ENCODE measurements at places on chromosomes 4 and X. TPM values are rescaled to one million over a fixed set of nuclear protein-coding genes. Genes with fewer than 3 reads are reported as not detected.

DNA sequence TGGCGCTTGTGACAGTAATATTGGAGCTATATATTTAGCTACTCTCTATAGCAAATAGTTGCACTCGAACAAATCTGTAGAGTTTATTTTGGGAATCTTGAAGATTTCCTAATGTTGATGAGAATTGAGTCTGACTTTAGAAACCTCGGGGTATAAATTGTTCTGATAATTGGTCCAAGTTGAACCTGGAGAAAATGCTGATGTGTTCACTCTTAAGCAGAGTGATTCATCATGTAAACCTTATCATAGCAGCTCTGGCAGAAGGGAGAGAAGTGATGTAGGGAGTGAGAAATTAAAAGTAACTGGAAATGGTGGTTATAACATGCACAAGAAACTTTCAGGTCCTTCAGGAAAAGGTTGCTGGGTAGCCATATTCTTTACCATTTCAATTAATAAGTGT is 16.4 kb upstream of the SLC4A4 start:
- no peaks in the 10 kb centered on the region for H3K27me3 ChIP-seq
- no peaks in the 10 kb centered on the region for H3K4me1 ChIP-seq
- H3K36me3 ChIP-seq, result no peaks in the 10 kb centered on the region
- H3K27ac ChIP-seq, result no peak overlapping the region
- no peak for DNase-seq

DNA sequence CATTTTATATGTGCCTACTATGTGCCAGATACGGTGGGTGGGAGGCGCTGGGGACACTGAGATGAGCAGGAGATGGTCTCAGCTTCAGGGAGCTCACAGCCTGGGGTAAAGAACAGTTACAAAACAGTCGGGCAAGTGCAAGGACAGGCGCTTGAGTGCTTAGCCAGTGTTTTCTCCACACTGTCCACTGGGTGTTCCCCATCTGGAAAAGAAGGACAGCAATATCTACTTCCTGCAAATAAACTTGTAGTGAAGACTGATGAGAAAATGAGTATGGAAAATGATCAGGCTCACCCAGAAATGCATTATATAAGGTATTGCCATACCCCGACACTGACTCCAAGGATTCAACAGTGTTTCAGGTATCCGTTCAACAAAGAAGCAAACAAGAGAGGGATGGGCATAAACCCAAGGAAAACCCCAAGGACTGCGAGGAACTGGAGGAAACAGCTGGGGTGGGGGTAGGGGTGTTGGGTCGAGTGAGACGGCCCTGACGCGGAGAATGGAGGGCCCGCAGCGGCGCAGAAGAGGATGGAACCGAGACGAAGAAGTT is 835 bp downstream of the TMEM185A start:
- DNase-seq, result no peak
- H3K36me3 ChIP-seq, result no peaks in the 10 kb centered on the region
- H3K4me3 ChIP-seq, result peak overlapping the region; percentile 76
- peaks cover 6% of the 10 kb centered on the region for H3K4me1 ChIP-seq
- peak overlapping the region; percentile 79 for H3K27ac ChIP-seq

RAI2 gene
- 0.70 TPM for total RNA-seq

- no peaks in the 10 kb centered on the region for H3K27me3 ChIP-seq
- H3K27ac ChIP-seq, result no peak overlapping the region
- no peaks in the 10 kb centered on the region for H3K4me1 ChIP-seq
- H3K36me3 ChIP-seq, result no peaks in the 10 kb centered on the region
- DNase-seq, result no peak
Observed at GRCh38 chr4:159685340-159686092, 582.6 kb downstream of the RAPGEF2 start.

DNA sequence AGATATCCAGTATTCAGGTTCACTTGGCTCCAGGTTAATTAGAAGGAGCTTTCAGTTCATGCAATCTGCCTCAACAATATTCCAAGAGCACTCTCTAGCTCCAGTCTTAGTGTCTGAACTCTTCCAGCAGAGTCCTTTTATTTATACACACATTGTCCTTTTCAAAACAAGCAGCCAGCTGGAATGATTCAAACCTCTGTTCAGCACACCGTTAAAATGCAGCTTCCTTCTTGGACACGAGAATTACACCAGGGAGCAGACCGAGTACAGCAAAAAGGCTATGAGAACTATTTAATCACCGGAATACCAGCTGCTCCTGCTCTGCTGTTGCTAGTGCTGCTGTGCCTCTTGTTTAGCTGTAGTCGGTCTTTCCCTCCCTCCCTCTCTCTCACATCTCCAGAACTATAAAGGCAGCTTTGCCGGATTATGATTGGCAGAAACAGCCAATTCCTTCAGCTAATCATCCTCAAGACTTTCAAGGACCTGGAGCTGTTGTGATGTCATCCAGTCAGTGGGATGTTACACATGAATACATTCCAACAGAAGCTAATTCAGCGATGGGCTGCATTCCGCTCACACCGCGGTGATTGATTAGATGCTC is at the start of gene NDST4:
NDST4 (minus strand) TSS at position 115 of the 601 bp plus-strand sequence. CDS start 36,584 bp downstream, outside the sequence.
- H3K27me3 ChIP-seq, result no peaks in the 10 kb centered on the region
- DNase-seq, result no peak
- no peaks in the 10 kb centered on the region for H3K4me1 ChIP-seq
- no peaks in the 10 kb centered on the region for H3K36me3 ChIP-seq
- peak within 1 kb of the TSS; percentile 27 for H3K4me3 ChIP-seq

DNA sequence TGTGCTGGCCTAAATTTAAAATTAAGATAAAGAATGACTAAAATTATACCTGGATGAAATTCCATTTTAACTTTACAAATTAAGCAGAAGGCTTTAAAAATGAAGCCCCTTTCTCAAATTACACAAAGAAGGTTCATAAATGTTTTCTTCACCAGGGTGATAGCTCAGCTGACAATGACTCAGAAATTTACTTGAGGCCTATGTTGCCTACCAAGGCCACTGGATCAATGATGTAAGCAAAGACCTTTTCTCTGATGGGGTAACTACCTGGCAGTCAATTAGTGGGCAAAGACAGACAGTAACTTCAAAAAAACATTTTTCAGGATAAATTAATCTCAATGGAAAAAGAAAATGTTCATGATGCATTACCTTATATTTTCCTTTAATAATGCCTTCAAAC is 23.9 kb upstream of the GPR34 start:
- DNase-seq, result no peak
- H3K4me1 ChIP-seq, result no peaks in the 10 kb centered on the region
- no peaks in the 10 kb centered on the region for H3K27me3 ChIP-seq
- no peak overlapping the region for H3K27ac ChIP-seq
- no peak overlapping the region for H3K4me3 ChIP-seq

GRCh38 chrX:132088864-132089263 is 39.0 kb downstream of the FRMD7 start:
- no peaks in the 10 kb centered on the region for H3K4me1 ChIP-seq
- H3K36me3 ChIP-seq, result no peaks in the 10 kb centered on the region
- no peaks in the 10 kb centered on the region for H3K27me3 ChIP-seq
- no peak for DNase-seq
- no peak overlapping the region for H3K27ac ChIP-seq
- H3K4me3 ChIP-seq, result no peak overlapping the region

XK gene
- 3.1 TPM for total RNA-seq

MAGEA8 gene
- total RNA-seq, result not detected

HAND2 gene
- 3.8 TPM for total RNA-seq

GRCh38 chrX:21972721-21973120 is 32.2 kb downstream of the SMS start:
- H3K4me3 ChIP-seq, result no peak overlapping the region
- peaks cover 22% of the 10 kb centered on the region for H3K4me1 ChIP-seq
- H3K27me3 ChIP-seq, result no peaks in the 10 kb centered on the region
- H3K36me3 ChIP-seq, result peaks cover 28% of the 10 kb centered on the region

DNA sequence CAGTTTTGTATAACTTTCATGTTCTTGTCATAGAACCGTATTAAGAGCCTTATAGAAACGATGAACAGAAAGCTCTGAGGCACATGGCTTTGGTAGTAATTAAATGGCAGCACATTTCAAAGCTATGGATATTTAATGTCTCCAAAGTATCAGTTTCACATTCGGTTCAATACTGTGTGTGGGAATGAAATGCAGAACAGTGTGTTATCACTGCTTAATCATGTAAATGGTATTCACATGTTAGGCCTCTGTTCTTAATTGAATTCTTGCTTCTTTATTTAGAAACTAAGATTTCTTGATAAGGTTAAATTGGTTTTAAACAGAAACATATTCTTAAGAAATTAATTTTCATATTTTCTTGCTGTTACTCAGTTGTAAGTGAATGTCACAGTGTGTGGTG is 701.0 kb upstream of the PITX2 start:
- no peaks in the 10 kb centered on the region for H3K36me3 ChIP-seq
- no peak for DNase-seq
- H3K4me3 ChIP-seq, result no peak overlapping the region
- H3K4me1 ChIP-seq, result no peaks in the 10 kb centered on the region
- H3K27ac ChIP-seq, result no peak overlapping the region
- H3K27me3 ChIP-seq, result no peaks in the 10 kb centered on the region

DNA sequence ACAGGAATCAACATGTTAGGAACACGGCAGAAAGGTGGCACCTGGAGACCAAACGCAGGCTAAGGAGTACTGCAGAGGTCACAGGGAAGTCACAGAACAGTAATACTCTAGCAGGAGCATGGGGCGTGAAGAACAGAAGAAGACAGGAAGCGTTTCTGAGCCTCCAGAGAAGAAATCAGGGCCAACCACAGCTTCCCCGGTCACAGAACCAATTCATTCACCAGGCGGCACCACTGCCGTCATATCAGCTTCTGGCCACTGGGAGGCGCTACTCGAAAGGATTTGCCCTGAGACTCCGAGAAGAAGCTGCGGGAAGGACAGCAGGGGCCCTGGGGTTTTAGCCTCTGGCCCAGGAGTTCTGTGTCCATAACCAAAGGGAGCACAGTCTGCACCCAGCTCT is 78.0 kb upstream of the DRD5 start:
- no peak for DNase-seq
- no peaks in the 10 kb centered on the region for H3K36me3 ChIP-seq
- H3K27ac ChIP-seq, result no peak overlapping the region
- H3K27me3 ChIP-seq, result no peaks in the 10 kb centered on the region
- no peak overlapping the region for H3K4me3 ChIP-seq

DNA sequence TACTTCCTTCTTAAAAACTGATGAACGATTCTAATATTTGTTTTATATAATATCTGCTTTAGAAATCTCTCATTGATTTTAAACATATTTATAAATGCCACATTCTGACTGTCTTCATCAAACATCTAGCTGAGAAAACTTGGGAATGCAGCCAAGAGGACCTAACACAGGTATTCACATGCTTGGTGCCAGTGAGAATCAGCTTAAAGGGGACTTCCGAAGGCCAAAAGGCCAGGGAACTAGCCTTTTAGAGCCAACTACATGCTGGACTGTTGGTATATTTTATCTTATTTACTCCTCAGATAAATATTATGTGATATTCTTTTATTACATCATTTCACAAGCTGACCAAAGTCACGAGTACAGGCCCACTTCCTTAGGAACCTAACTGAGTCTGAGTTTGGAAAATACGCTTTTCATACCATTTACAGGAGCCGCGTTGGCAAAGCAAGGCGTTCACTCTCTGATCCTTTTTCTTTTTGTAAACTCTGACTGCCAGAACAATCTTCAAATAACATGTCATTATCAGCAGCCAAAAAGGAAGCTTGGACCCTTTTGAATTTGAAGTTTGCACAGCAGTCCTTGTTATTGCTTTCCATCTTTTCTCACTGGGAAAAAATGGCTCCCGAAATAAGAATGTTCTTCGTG is 41.1 kb upstream of the PDLIM3 start:
- no peaks in the 10 kb centered on the region for H3K36me3 ChIP-seq
- no peak for DNase-seq
- H3K27me3 ChIP-seq, result no peaks in the 10 kb centered on the region
- no peak overlapping the region for H3K4me3 ChIP-seq
- H3K27ac ChIP-seq, result peak overlapping the region; percentile 8
- peaks cover 5% of the 10 kb centered on the region for H3K4me1 ChIP-seq

- H3K27ac ChIP-seq, result no peak overlapping the region
- peak overlapping the region; percentile 54 for H3K4me3 ChIP-seq
- peaks cover 24% of the 10 kb centered on the region for H3K4me1 ChIP-seq
- DNase-seq, result no peak
- H3K27me3 ChIP-seq, result peaks cover 19% of the 10 kb centered on the region
- no peaks in the 10 kb centered on the region for H3K36me3 ChIP-seq
Observed at GRCh38 chr4:133152831-133153481, 3.9 kb downstream of the PCDH10 start.

GRID2 gene
- total RNA-seq, result not detected

All from esophagus squamous epithelium (tissue), 5 donors.